ENCODE measurements at places on chromosomes 7 and 10.

- no peak for DNase-seq
Measured at GRCh38 chr10:18238870-18239485, 98.8 kb downstream of the CACNB2 start.

DNA sequence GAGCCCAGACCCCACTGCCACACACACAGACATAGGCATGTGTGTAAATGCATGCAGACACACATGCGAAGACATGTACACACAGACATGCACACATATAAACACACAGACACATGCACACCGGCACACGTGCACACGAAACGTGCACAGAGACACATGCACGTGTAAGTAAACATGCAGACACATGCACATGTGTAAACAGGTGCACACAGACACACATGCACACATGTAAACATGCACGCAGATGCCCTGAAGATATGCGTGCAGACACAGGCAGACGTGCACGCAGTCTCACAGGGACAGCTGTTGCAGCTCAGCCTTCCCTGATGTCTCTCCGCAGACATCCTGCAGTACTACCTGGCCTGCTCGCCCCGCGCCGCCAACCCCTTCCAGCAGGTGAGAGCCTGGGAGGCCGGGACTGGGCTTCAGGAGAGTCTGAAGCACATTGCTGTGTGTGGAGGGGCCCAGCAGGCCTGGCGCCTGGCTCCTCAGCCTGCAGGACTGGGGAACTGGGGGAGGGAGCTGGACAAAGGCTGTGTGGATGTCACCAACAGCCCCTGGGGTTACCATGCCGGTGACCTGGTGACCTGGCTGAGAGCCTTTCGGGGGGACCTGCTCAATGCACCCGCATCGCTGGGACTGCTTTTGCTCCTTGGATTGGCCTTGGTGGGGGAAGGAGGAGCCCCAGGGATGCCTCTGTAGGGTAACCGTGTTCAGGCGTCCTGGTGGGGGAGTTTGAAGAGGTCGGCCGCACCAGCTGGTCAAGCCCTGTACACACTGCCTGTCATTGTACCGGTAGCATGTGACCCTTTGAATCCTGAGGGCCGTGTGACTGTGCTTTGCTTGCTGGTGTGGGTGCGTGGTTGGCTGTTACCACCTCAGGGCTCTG lies 20.3 kb downstream of the TTYH3 start:
- DNase-seq = no peak

DNA sequence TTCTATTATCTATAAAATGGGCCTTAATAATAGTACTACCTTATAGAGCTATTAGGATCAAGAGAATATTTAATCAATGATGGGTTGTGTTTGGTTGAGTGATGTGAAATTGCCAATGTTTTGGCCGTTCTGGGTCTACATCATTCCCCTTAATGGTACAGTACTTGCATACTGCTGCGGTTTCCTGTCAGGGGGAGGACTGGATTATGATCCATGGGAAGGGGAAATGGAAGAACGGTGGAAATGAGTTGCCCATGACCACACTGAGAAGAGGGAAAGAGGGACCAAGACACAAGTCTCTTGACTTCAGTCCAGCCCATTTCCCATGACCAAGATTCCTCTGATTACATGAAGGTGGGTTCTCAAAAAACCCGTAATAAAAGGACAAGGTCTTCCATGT lies 999 bp upstream of the MRPS24 start:
- no peak for DNase-seq

DNA sequence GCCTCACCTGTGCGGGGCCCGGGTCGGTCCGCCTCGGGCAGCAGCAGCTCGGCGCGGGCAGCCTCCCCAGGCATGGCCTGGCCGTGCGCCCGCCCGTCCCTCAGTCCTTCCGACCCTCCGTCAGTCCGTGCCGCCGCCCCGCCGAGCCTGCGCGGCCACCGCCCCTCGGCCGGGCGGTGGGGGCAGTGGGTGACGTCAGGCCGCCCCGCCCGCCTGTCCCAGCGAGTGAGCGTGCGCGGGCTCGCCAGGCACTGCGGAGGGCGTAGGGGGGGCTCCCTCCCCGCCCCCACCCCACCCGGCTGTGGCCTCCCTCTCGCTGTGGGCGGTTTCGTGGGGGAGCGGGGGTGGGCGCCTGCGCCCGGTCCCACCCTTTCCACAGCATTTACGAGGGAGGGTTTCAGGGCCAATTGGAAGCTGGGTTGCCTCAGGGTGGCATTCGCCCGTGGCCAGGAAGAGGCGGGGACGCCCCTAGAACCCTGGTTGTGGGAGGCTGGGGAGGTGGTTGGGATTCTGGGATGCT lies at the start of gene NACAD:
Gene NACAD, minus strand, starts transcription at position 149 of the 520 bp plus-strand sequence. Its CDS starts 75 bp downstream, at position 74.
- DNase-seq = no peak

- DNase-seq = no peak
Measured at GRCh38 chr7:94697035-94697974, 41.4 kb upstream of the SGCE start.

GRCh38 chr7:11341285-11341944 lies 367.7 kb downstream of the PHF14 start:
- DNase-seq = peak; percentile 8

DNA sequence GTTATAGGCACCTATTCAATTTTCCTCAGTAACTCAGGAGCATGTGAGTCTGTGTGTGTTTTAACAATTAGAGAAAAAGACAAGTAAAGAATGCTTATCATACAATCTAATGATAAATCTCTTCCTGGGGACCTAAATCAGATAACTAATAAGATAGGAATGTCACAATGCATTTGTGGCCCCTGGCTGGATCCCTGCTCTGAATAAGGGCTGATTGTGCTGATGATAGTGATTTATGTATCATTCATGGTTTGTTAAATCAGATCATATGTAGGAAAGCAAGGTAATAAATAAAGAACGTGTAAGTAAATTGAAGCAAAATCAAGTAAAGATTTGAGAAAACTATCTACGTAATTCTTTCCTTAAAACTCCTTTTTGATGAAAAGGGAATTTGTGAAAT lies 145.9 kb downstream of the C7orf25 start:
- DNase-seq = no peak

DNA sequence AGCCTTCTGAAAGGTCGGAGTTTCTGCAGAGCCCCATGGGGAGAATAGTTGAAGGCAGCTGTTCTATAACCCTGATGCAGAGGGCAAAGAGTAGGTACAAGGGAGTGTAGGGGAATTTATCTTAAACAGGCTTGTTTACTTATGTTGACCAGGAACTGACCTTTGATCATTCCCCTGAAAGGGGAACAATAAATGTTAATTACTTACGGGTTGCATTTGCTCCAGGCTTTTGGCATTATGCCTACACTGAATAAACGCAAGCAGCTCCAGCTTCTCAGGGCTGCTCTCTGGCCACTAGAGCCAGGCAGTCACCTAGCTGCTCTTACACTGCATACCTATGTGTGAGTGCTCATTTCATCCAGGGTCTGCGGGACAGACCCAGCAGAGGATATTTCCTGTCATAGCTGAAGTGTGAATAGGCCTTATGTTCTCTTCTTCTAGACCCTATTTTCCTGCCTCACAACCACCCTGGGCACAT lies 26.9 kb upstream of the ABCA13 start:
- DNase-seq = no peak

GRCh38 chr10:29105516-29106215 lies 183.2 kb upstream of the LYZL1 start:
- no peak for DNase-seq

GRCh38 chr10:86900955-86901354 lies 56.5 kb downstream of the MMRN2 start:
- DNase-seq = no peak
